ENCODE measurements at places on chromosomes 11 and 22.

GRCh38 chr22:37505989-37506388 is 13.2 kb downstream of the CARD10 start:
- H3K4me1 ChIP-seq: peaks cover 11% of the 10 kb centered on the region
- DNase-seq: no peak
- no peaks in the 10 kb centered on the region for H3K36me3 ChIP-seq
- H3K4me3 ChIP-seq: no peak overlapping the region
- no peaks in the 10 kb centered on the region for H3K27me3 ChIP-seq
- no peak overlapping the region for H3K27ac ChIP-seq

DNA sequence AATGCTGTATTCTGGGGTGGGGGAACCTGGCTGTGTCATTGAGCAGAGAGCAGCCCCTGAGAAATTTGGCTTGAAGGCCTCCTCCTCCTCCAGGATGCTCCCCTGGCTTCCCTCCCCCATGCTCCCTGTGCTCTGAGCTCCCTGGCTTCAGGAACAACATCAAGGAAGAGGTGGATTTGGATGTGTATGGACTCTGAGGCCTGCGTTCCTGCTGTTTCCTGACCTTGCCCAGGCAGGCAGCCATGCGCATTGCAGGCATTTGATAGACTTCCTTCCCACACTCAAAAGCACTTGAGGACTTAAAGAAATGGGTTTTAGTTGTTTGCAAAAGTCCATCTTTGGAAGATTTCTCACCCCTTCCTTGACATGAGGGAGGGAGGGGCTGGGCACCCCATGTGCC is 1317.1 kb downstream of the BRD1 start:
- H3K4me1 ChIP-seq: no peaks in the 10 kb centered on the region
- no peaks in the 10 kb centered on the region for H3K36me3 ChIP-seq
- H3K27ac ChIP-seq: no peak overlapping the region
- DNase-seq: no peak

- H3K4me1 ChIP-seq: no peaks in the 10 kb centered on the region
- no peak overlapping the region for H3K27ac ChIP-seq
- no peak overlapping the region for H3K4me3 ChIP-seq
- DNase-seq: no peak
- peaks cover 5% of the 10 kb centered on the region for H3K27me3 ChIP-seq
- no peaks in the 10 kb centered on the region for H3K36me3 ChIP-seq
Observed at GRCh38 chr22:19785461-19786263, 25.1 kb downstream of the TBX1 start.

DNA sequence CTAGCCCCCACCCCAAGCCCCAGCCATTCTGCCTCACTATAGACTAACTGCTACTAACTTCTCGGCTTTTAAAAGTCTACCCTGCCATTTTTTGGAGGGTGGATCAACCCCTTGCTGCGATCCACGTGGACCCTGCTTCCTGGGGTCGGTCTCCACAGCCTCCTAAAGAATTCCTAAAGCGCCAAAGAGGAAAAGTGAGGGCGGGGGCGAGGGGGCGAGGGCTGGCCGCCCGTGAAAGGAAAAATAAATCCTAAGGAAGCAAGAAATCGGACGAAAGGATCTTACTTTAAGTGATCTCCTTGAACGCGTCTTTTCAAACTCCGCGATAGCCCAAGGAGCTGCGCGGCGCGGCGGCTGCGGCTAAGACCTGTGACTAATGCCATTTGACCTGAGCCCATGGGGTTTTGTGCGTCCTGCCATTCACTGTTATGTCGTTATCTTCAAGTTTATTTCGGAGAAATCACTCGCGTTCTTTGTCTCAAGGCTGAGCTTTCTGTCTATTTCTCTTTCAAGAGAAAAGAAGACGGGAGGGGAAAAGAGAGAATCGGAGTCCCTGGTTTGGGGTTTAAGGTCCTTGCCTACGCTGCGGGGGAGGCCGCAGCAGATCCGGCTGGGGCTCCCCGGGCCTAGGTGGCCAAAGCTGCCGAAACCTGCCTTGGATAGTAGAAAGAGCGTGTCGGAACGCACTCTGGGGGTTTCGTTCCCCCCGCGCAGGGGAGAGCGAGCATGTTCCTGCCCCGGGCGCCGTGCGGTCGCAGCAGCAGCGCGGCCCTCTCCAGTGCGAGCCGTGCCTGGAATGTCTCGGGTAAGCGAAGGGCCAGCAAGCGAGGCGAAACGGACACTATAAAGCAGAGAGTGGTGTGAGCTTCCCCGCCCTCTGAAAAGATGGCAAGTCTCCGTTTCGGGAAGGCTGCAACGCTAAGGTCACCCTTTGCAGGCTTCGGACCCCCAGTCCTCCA is 2.8 kb upstream of the DBX1 start:
- peak overlapping the region; percentile 54 for H3K4me3 ChIP-seq
- DNase-seq: no peak
- no peaks in the 10 kb centered on the region for H3K36me3 ChIP-seq
- H3K4me1 ChIP-seq: peaks cover 8% of the 10 kb centered on the region
- H3K27me3 ChIP-seq: peaks cover 6% of the 10 kb centered on the region

DNA sequence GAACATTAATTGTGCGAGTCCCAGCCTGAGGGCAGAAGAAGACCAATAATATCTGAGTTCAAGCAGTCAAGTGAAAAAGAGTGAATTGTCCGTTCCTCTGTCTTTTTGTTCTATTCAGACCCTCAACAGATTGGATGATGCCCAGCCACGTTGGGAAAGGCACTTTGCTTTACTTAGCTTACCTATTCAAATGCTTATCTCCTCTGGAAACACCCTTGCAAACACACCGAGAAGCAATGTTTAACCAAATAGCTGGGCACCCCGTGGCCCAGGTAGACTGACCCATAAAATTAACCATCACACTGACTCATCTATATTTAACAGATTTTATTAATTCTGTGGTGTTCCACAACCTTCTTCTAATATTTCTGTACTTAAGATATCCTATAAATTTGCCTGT is 9.3 kb downstream of the OOSP4A start:
- no peak overlapping the region for H3K4me3 ChIP-seq
- no peak for DNase-seq
- no peaks in the 10 kb centered on the region for H3K4me1 ChIP-seq
- H3K27ac ChIP-seq: no peak overlapping the region
- H3K27me3 ChIP-seq: no peaks in the 10 kb centered on the region

- no peak for DNase-seq
- no peak overlapping the region for H3K27ac ChIP-seq
- no peaks in the 10 kb centered on the region for H3K36me3 ChIP-seq
- no peaks in the 10 kb centered on the region for H3K4me1 ChIP-seq
Observed at GRCh38 chr11:83813296-83813695, 527.1 kb upstream of the CCDC90B start.

DNA sequence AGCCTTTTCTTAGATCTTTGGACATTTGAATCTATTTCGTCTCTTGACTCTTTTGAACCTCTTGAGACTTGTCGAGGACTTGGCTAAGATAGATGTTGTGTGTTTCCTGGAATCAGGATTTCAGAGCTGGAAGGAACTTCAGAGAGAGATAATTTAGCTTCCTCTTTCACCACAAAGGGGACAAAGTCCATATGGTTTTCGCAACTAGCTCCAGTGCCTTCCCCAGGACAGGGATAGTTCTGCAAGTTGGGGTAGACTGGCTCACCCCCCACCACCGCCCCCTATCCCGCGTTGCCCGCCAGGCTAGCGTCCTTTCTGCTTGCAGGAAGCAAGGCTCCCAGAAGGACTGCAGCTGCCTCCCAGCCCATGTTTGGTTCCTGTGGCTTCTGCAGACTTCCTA is 75.7 kb upstream of the MYO18B start:
- peaks cover 3% of the 10 kb centered on the region for H3K4me1 ChIP-seq
- no peak overlapping the region for H3K27ac ChIP-seq
- H3K4me3 ChIP-seq: no peak overlapping the region
- no peaks in the 10 kb centered on the region for H3K27me3 ChIP-seq
- no peaks in the 10 kb centered on the region for H3K36me3 ChIP-seq
- no peak for DNase-seq

GRCh38 chr11:130710497-130711012 is 205.7 kb downstream of the SNX19 start:
- H3K27ac ChIP-seq: no peak overlapping the region
- H3K4me1 ChIP-seq: peaks cover 6% of the 10 kb centered on the region
- no peak for DNase-seq
- H3K4me3 ChIP-seq: no peak overlapping the region

GRCh38 chr11:2272228-2272945 is 2.0 kb upstream of the ASCL2 start:
- H3K4me1 ChIP-seq: no peaks in the 10 kb centered on the region
- no peak overlapping the region for H3K4me3 ChIP-seq
- no peaks in the 10 kb centered on the region for H3K36me3 ChIP-seq
- no peak overlapping the region for H3K27ac ChIP-seq
- H3K27me3 ChIP-seq: no peaks in the 10 kb centered on the region

GRCh38 chr11:63673579-63673978 is 2.4 kb upstream of the ATL3 start:
- no peaks in the 10 kb centered on the region for H3K27me3 ChIP-seq
- H3K4me1 ChIP-seq: peaks cover 16% of the 10 kb centered on the region
- no peaks in the 10 kb centered on the region for H3K36me3 ChIP-seq
- H3K27ac ChIP-seq: no peak overlapping the region

GRCh38 chr22:30214703-30215407 is 31.7 kb downstream of the LIF start:
- no peak overlapping the region for H3K4me3 ChIP-seq
- H3K4me1 ChIP-seq: peaks cover 22% of the 10 kb centered on the region
- no peaks in the 10 kb centered on the region for H3K27me3 ChIP-seq
- no peak for DNase-seq

DNA sequence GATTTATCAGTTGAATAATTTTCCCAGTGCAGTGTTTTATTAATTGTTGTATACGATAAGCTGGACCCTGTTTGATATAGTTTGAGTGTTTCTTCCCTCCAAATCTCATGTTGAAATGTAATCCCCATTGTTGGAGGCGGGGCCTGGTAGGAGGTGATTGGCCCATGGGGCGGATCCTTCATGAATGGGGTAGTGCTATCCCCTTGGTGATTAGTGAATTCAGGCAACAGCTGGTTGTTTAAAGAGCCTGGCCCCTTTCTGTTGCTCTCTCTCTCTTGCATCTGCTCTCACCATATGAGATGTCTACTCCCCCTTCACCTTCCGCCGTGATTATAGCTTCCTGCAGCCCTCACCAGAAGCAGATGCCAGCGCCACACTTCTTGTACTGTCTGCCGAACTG is 1.5 kb downstream of the OR5A1 start:
- H3K27me3 ChIP-seq: no peaks in the 10 kb centered on the region
- H3K4me1 ChIP-seq: no peaks in the 10 kb centered on the region
- H3K36me3 ChIP-seq: no peaks in the 10 kb centered on the region
- H3K27ac ChIP-seq: no peak overlapping the region

Data from thoracic aorta (tissue), 2 donors.